ENCODE measurements at places on chromosomes 7 and 10.

- DNase-seq: no peak
Observed at GRCh38 chr7:143244321-143244720, 18.9 kb upstream of the GSTK1 start.

- no peak for DNase-seq
Observed at GRCh38 chr7:137547485-137547884, 204.0 kb upstream of the PTN start.

DNA sequence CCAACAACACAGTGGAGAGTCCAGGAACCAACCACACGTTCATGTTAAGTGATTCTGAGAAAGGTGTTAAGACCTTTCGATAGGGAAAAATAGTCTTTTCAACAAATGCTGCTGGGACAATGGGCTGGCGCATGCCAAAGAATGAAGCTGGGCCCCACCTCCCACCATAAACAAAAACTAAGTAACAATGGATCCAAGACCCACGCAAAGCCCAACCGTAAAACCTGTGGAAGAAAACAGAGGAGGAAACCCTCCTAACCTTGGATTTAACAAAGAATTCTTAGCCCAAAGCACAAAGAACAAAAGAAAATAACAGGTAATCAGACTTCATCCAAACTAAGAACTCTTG is 272.8 kb downstream of the ELFN1 start:
- DNase-seq: no peak

- no peak for DNase-seq
Observed at GRCh38 chr7:106116161-106116704, 4.1 kb upstream of the SYPL1 start.

DNA sequence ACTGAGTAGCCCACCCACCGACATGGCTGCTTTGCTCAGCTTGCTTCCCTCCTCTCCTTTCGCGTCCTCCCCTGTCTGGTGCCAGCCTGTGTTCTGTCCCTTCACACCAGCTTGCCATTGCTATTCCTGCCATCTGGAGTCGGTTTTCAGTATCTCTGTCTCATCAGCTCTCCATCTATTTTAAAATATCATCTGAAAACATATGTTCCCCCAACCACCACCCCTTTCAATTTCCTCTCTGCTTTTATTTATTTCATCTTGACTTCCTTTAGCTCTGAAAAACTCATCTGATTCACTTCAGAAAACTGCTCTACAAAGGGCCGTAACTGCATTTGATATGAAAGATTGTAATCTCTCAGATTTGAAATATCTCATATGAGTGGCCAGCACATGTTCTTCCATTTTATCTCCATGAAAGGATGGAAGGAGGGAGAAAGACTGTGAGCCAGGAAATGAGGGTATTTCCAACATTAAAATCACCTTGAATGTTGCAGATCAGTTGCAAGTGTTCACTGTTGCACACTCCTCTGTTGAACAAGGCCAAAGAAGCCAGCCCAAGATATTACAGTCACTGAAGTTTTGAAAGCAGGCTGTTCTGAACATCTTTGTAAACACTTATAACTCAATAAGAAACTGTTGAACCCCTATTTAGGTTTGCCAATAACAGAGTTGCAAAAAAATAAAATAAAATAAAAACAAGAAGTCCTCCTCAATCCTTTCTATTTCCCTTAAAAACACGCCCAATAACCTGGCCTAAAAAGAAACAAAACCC is 202.4 kb upstream of the NEBL start:
- DNase-seq: peak; percentile 21

GRCh38 chr7:36305226-36305625 is 84.4 kb upstream of the ANLN start:
- no peak for DNase-seq

- peak; percentile 70 for DNase-seq
Observed at GRCh38 chr7:99312316-99313203, 13.1 kb upstream of the ARPC1A start.

DNA sequence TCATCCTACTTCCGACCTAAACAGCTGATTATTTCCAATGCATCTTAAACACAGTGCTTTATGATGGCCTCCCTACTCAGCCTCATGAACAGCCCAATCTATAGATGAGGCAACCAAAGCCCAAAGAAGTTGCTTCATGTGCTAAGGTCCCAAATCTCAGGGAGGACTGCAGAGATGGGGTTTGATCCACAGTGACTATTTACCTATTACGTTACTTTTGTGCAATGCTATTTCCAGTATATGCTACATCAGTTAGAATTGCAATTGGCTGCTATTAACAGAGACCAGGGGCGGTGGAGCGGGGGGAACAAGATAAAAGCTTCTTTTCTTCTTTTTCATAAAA is 153.0 kb upstream of the TNS3 start:
- DNase-seq: no peak

DNA sequence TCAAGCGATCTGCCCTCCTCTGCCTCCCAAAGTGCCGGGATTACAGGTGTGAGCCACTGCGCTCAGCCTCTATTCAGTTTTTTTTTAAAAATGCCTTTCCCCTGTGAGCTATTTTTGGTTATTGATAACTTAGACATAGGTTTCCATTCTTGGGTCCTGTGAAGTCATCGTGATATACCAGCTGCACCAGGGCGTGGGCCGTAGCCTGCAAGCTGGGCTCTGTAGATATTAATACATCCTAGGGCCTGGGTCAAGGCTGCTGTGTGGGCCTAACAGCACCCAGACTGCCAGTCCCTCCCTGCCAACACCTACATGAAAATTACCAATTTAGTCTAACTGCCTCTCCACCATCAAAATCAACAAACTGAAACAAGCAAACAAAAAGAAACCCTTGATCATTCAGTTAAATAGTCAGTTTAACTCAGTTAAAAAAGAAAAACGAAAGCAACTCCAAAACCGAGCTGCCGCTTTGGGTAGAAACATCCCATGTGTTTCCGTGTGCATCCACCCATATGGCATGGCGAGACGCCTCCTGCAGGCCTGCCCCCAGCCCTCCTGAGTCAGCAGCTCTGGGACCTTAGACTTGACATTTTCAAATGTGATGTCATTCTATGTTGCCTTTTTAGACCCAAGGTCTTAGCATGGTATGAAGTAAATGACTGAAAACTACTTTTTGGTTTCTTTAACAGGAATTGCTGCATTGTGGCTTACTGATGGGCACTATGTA is 330.2 kb downstream of the GLRX3 start:
- no peak for DNase-seq

GRCh38 chr7:826230-826917 is 5.9 kb upstream of the SUN1 start:
- peak; percentile 49 for DNase-seq

- DNase-seq: no peak
Observed at GRCh38 chr10:45355494-45355893, 18.5 kb upstream of the ALOX5 start.

DNA sequence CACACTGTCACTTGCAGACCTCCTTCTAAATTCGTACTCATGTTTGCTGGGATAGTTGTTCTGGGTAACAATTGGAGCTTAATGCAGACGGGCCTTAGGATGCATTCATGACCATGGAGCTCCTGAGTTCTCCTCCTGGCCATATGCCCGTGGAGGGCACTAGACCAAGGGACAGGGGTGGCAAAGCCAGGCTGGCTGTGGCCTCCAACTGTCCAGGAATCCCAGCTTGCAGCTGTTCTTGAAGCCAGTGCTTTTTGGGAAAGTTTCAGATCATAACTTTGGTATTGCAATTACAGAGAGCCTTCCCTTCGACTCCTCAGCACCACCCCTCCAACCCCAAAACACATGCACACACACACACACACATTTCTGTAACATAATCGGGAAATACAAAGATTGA is 30.6 kb downstream of the ANTXRL start:
- DNase-seq: no peak

GRCh38 chr10:73892310-73893030 is 18.1 kb upstream of the CAMK2G start:
- DNase-seq: no peak

DNA sequence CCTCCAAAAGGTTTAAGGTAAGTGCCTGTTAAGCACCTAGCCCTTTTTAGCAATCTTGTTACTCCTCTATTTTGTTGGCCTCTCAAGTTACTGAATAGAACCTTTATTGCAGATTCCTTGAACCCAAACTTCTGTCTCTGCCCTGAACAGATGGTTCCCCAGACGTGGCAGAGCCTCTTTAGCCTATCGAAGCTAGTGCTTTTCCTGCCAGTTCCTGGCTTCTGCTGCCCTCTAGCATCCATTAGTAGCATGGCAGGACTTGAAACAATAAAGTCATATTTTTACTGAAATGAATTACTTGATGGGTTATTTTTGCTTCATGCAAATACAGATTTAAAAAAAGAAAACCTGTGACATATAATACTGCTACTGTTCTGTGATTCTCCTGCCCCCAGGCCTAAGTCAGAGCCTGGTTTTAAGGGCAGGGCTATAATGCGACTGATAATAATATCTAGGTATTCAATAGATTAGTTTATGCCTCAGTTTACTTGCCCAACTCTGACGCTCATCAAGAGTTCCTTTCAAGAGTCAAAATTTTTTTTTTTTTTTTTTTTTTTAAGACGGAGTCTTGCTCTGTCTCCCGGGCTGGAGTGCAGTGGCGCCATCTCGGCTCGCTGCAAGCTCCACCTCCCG is 84.3 kb upstream of the PHF14 start:
- DNase-seq: peak; percentile 64

- DNase-seq: no peak
Observed at GRCh38 chr7:120989257-120990220, 1.0 kb downstream of the CPED1 start.

DNA sequence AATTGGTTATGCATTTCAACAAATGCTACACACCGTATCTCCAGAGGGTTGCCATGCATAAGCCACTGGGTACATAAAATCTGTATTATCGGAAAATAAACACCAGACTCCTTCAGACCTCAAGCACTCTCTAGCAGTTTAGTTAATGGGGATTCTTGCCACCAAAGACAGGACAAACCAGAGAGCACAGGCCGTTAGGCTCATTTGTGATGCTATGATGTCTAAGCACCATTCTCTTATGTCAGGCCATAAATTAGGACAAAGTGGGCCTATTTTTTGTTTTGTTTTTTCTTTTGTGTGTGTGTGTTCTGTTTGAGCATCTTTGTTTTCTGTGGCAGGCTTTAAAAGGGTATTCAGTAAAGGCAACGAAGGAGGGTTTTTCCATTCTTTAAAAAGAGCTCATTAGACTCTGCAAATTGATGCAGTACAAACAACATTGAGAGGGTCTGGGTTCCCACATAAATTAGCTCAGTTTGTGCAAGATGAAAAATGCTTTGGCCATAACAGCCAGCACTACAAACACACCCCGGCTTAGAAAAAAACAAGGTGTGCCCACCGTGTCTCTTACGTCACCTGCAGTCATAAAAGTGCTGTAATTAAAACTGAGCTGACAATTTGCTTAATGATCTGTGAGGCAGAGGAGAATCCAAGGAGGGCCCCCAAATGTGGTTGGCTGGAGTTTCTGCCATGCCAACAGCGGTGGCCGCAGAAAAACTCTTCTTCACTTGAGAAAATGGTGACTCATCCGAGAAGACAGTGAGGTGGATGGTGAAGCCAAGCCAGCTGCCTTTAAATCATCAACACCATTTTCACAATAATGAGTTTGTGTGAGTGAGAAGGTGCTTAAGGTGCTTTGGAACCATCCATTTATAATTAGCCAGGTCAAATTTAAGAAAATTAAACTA is 297.9 kb downstream of the GATA3 start:
- no peak for DNase-seq

DNA sequence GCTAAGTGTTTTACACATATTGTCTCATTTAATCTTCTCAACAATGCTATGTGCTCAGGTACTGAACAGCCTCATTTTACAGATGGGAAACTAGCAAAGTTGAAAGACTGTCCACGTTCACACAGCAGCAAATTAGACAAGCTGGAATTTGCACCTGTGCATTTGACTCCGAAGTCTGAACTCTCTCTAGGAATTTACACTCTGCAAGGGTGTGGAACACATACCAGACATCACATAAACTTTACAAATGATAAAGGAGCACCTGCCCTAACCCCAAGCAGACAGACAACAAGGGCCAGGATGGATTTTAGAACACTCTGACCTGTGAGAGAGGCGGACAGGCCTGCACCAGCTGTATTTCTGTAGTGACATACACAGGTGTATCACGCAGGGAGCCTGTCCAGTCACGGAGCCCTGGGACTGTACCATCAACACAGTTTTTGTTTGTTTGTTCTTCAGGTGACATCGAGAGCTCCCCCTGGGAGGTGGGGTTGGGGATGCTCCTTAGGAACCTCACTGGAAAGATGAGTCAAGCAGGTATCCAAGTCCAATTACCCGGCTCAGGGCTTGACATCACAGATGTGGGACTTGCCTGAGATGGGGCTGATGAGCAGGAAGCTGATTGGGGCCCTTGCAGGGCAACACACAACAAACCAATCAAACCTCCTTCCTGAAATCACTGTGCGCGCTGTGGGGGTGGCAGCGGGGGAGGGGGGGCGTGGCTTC is 31.0 kb downstream of the MKI67 start:
- no peak for DNase-seq

DNA sequence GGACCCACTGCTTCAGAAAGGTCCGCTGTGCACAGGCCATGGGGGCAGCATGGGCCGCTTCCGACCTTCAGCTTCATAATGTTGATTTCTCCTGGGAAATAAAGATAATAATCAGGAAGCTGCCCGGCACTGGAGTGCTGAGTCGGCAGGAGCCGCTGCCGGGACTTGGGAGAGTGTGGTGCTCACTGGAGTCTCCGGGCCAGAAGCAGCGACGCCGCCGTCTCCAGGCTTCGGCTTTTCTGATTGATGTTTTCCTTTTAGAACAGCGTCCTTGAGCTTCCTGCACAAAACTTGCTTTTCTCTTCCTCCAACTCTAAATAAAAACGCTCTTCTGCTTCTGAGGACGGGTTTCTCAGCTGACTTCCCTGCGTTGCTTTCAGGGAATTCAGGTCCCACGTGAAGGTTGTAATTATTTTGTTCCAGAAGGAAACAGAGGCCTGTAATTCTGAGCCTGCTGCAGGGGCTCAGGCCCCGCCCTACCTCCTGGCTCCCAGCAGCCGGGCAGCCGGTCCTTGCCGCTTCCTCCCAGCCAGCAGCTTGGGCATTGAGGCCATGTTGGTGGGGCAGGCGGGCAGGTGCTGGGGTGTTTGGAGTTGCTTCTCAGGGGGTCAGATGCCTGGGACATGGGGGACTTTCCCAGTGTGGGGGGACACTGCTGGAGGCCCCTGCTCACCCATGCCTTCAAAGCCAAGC is 14.7 kb downstream of the PWWP2B start:
- no peak for DNase-seq

- peak; percentile 11 for DNase-seq
Observed at GRCh38 chr7:138097064-138097741, 20.9 kb downstream of the AKR1D1 start.

DNA sequence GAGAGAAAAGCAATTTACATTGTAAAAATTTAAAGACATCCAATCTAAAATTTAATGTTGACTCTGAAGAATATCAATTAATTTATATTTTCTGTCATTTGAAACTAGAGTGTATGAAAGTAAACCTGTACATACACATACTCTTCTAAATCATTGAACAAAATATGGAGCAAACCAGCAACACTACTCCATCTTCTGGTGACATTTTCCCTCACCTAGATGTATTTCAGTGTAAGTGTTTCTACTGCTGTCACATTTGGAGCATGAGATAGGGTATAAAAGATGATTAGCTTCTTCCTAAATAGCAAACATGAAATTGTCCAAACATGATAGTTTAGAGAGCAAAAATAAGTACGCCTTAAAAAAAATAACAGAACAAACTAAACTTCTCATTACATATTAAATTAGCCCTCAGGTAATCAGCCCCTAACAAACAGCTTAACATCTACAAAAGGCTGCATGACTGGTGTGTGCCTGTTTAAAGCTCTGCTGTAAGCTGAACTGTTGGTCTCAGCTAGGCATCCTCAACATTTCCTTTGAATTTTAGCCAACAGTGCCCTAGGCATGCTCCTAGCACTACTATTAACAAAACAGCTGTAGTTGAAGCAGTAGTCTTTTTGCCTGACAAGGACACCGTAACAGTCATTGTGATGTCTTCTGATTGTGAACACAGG is 189.8 kb downstream of the CTNNA3 start:
- DNase-seq: no peak

All from lung microvascular endothelial cell (primary cell).